Caki2 (cell line): ENCODE measurements at places on chromosomes 13 and 19. TPM values are rescaled to one million over a fixed set of nuclear protein-coding genes. Genes with fewer than 3 reads are reported as not detected.

DNA sequence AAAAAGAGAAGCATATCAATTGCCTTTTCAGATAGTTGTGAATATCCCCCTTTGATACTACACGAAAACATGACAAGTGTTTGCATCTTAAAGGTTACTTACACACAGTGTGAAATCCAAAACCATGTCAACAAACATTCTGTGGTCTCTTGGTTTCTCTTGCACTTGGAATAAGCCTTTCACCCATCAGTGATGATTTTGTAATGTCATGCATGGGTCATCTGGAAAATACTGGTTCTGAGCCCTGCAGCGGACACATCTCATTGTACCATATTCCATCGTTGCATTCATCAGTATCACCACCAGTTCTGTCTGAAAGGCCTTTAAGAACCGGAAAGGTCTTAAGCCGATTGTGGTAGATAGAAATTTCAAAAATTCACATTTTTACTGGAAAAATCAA lies 65.4 kb upstream of the SOX1 start:
- no peak for DNase-seq

- no peak for DNase-seq
These were observed 1.6 kb upstream of the BEST2 start for GRCh38 chr19:12749938-12750521.

SUPT5H gene
- total RNA-seq: 95.5 and 108 TPM in 2 replicates

DNA sequence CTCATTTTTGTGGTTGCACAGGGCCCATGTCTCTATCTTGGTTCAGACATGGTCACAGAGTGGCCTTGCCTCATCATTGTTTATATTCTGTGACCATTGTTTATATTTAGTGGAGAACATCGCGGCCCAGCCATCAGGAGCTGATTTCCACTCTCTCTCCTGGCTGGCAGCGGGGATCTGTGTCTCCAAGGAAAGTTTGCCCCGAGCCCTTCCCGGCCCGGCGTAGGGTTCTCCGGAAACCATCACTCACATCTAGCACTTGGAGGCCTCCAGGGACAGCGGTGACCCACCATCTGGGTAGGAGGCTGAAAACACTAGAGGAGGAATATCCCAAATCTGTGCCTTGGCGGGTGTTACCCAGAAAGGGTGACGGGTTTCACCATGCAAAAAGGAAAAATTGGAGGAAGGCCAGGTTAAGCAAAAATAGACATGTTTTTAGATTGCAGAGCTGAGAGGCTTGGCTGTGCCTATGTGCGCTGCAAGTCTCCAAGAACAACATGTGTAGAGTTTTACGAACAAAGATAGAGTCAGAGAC lies 726 bp upstream of the ZNF358 start:
- DNase-seq: no peak

DNA sequence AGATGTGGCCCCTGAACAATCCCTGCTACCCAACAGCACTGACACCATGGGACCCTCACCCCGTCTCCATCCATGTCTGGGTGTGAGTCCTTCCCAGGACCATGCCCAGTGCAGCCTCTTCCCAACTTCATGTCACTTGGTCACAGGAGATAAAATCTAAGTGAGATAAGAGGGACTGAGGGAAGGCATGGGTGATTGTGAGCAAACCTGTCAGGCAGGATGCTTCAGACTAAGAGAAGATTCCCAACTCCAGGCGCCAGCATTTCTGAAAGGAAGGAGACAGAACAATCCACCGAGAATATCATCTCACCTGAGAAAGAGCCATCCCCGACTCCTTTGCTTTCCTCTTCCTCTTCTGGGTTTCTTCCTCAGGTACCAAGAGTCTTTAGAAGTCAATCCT lies 7.5 kb downstream of the ZNF320 start:
- no peak for DNase-seq

DNA sequence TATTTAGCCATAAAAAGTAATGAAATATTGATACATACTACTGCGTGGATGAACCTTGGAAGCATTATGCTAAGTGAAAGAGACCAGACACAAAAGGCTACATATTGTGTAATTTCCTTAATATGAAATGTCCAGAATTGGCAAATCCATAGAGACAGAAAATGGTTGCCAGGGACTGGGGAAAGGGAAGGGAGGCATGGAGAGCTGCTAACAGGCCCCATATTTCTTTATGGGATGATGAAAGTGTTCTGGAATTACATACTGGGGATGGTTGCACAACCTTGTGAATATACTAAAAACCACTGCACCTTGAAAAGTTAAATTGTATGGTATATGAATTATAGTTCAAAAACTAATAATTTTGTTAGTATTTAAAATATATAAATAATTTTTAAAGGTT lies 3.6 kb downstream of the IFT88 start:
- DNase-seq: no peak

ZNF850 gene
- 14.2 and 22.3 TPM in 2 replicates for total RNA-seq

NLRP5 gene
- not detected in 2 replicates for total RNA-seq

DNA sequence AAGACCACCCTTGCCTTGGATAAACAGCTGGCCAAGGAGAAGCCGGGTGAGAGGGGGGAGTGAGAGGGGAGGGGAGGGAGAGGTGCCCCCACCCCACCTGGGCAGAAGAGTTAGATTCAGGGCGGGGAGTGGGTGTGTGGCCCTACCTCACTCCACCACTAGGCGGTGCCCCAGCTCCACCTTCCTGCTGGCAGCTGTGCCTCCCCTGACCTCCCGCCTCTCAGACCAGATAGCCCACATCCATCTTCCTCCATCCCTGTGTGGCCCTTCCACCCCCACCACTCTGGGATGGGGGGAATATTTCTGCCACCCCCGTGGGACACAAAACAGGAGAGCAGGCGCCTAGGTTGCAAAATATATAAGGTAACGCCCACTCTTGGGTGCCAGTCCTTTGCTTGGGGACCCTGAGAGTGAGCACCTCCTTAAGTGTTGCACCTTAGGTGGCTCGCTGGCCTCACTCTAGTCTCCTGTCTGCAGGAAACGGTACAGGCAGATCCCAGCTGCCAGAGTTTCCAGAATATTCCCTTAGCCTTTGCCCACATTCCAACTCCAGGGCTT lies 13.8 kb upstream of the EHD2 start:
- DNase-seq: peak; percentile 44

GRCh38 chr19:10292206-10292788 lies 2.5 kb downstream of the ICAM5 start:
- DNase-seq: peak; percentile 65

UFM1 gene
- 35.1 and 48.7 TPM in 2 replicates for total RNA-seq

DNA sequence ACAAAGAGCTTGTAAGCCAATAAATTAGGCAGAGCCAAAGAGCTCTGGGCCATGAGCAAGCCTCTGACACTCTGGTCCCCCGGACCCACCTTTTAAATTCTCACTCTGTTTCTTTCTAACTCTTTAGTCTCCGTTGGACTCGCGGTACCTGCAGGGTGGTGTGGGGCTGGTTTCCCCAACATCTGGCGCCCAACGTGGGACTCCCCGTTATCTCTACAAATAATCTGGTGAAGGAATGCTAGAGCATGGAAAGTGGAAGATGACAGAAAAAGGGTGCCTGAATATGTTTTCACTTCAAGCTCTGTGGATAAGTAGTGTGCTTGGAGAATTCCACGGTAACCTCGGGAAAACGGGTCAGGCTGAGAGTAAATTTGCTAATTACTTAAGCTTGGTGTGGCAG lies 36.5 kb upstream of the CYP2B6 start:
- peak; percentile 55 for DNase-seq

LMTK3 gene
- total RNA-seq: 4.2 and 10.5 TPM in 2 replicates

GRCh38 chr19:1136621-1137317 lies 33.0 kb downstream of the GPX4 start:
- no peak for DNase-seq

IL12RB1 gene
- total RNA-seq: 0.44 TPM in 1 of 2 replicates, not detected in the other

DNA sequence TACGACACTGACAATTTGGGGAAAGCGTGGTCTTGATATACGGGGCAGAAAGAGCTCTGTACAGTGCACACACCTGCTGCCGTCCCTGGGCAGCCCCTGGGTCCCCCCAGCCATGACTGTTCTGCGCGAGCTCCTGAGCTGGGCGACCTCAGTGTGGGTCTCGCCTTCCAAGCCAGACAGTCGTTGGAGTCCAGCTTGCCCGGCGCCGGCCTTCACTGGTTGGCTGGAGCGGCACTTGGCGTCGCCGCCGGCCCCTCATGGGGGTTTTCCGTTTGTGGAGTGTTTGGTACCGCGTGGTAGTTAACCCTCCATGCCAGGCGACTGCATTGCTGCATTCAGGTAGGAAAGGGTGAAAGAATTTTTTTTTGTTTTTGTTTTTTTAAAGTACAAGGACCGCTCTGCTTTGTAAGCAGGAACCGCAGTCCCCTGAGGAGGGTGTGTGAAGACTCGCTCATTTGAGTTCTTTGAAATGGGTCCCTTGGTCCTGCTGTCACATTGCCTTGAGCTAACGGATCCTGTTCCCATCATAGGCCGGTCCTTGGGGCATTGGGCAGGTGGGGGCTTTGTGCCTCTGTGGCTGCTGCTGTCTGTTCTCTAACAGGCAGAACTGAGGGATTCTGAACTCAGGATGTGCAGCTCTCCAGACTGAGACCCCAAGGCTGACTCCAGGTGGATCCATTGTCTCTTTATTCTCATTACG lies 10.8 kb upstream of the RPS15 start:
- DNase-seq: no peak

DNA sequence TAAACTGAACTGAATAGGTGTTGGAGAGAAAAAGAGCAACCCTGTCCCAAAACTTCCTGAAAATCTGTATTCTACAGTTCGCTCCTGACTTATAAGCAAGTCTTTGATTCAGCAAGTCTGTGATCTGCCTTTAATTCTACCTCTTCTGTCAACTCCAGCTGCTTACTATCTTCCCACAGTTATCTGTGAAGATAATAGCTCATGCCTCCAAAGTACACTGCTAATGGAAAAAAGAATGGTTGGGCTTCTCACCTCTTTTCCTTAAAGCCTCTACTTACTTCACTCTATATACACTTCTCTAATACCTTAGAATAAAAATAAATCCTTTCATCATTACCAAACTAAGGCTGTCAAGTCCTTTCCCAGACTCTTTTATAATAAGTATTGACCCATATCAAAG lies 391.5 kb upstream of the MIR17HG start:
- no peak for DNase-seq

- DNase-seq: no peak
These were observed 7.2 kb upstream of the CDC16 start for GRCh38 chr13:114227528-114227927.

DNA sequence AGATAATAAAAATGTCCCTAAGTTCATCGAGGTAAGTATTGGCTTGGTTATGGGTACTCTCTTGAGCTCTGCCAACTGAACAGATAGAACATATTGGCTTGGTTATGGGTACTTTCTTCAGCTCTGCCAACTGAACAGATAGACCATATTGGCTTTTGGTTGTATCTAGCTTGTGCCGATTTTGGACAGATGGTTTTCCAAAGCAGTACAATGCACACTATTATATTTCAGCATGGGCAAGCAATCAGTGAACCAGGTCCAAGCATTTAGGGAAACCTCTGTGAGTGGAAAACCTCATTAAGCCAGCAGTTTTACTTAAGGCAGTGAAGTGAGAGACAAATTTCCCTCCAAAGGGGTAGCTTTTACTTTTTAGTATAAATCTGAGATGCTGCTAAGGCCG lies 1440.5 kb upstream of the SPRY2 start:
- DNase-seq: no peak

GRCh38 chr13:108940121-108940520 lies 310.7 kb downstream of the MYO16 start:
- DNase-seq: no peak

DNA sequence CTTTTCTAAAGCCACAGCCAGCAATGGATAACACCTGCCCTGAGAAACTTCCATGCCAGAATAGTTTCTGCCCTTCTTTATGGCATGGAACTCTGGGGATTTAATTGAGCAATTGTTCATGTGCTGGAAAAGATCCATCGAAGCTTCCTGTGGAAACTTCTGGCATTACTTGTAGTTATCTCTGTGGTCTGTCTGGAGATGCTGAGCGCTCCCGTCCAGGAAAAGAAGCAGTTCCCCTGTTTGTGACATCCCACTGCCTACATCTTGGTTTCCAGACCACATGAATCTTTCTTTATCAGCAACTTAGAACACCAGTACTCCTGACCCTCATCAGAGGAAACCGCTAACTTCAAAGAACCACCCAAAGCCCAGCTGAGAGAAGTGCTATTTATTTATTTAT lies 24.6 kb downstream of the FLT1 start:
- no peak for DNase-seq

LRRC4B gene
- 5.0 and 8.7 TPM in 2 replicates for total RNA-seq

PGLYRP1 gene
- total RNA-seq: not detected in 2 replicates

DNA sequence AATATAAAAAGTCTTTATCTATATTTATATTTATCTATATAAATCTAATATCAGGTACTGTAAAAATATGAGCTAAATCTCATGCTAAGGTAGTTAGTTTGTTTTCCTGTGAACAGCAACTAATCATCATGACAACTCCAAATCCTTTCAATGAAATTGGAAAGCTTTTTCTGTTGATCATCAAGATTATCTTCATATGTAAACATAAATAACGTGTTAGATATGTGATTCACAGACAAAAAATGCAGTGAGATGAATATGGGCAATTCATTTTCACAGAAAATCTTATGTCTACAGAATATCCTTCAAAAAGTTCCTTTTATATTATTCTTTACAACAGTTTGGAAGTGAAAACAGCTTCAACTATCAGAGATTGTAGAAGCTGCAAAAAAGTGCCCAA lies 41.7 kb upstream of the EEF1AKMT1 start:
- no peak for DNase-seq

DNA sequence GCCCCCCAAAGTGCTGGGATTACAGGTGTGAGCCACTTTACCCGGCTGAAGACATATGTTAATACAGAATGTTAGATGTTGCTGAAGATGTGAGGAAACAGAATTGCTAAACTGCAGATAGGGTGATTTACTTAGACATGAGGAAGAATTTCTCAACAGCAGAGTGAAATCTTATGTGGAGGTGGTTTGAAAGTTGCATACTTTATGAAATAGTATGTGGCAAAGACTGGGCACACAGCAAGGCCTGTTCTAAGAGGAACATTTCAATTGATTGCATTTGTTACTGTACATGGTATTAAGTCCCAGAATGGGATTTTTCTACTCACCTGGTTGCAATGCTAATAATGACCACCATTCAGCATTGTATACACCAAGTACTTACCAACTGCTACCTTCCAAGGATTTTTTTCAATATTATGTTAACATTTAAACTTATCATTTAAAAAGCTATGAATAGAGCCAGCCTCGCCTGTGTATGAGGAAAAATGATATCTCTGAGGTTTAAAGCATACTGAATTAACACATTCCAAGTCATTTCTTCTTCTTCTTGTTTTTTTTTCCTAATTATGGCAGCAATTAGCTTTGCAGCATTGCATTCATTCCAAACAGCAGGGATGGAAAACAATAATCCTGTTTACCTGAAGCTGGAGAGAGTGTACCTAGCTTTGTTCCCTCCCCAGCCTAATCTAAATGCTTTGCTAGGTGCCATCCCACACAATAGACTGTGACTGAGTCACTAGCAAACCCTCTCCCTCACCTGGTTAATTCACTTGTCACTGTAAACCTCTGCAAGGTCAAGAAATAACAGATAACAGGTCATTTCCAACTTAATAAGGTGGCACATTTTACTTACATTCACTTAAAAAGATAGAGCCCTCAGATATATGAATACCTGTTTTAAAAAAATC lies 19.4 kb upstream of the KLF5 start:
- no peak for DNase-seq
